ENCODE measurements at places on chromosomes 6 and 20.
A peak's percentile ranks its signal among the peaks of the same experiment; 100 is the strongest.

- DNase-seq: no peak
These were observed 16.8 kb upstream of the ARID1B start for GRCh38 chr6:156760377-156760776.

DNA sequence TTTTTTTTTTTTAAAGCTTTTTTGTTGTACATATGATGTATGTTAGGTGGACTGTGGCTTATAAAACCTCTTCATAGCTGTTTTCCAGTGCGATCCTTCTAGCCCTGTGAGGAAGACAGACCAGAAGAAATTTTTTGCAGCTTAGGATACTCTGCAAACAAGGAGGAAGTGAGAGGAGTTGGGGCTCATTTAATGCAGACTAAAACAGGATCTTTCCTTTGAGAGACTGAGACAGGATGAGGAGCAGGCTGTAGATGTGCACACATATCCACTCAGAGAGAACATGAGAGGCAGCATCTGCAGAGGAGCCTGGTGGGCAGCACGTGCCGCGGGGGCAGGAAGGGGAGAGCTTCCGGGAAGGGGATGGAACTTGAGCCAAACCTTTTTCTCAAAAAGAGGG, 45.7 kb downstream of the PPARD start:
- DNase-seq: no peak

DNA sequence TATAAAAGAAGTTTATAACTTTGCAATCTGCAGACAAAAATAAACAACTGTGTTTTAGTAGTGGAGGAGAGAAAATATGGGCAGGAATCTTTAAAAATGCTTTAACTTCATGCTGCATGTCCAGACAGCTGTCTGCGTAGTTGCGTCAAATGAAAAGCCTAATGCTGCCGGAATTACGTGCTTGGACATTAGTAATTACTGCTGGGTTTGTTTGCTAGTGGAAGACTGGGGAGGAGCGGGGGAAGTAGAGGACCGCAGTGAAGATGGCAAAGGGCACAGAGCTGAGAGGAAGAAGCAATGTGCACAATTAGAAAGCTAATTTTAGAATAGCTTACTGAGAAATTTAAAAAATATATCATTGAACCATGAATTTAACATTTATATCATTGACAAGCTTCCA, 2.4 kb downstream of the SNAP25 start:
- DNase-seq: no peak

DNA sequence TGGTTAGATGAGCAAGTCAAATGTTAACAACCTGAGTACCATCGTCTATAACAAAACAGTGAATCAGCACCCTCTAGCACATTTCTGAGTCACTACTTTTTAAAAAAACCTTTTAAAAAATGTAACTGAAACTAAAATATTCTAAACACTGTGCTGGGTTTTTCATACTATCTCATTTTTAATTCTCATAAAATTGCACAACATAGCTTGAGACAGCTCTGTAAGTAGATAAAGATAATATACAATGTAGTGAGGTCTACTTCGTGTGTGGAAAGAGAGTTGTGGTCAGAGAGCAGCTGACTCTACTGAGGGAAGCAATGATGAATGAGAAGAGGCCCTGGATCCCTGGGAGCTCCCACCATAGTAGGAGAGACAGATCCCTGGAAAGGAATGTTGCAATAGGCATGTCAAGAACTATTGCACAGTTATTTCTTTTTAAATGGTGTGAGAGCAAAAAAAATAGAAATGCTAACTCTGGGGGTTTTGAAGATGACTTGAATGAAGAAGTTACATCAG, 13.6 kb upstream of the CALHM6 start:
- DNase-seq: peak; percentile 84

GRCh38 chr20:8305449-8305978, 173.4 kb downstream of the PLCB1 start:
- DNase-seq: no peak
